ENCODE measurements at places on chromosomes 2 and 18.

DNA sequence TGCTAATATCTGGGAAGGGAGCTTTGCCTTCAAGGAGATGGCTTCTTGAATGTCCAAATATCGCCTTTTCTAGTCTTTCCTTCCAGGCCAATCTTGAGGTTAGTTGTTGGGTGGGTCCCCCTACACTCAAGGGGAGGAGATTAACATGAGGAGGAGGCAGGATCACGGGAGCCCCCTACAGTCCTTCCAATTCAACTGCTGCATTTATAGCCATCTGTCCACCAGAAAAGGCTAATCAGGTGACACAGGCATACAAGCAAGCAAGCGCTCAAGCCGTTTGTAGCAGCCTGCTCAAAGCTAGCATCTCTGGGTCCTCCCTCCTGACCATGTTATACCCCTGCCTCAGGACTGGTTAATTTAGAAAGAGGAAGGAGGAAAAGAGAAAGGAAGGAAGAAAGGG lies 87.6 kb downstream of the MRPS9 start:
- DNase-seq = no peak

DNA sequence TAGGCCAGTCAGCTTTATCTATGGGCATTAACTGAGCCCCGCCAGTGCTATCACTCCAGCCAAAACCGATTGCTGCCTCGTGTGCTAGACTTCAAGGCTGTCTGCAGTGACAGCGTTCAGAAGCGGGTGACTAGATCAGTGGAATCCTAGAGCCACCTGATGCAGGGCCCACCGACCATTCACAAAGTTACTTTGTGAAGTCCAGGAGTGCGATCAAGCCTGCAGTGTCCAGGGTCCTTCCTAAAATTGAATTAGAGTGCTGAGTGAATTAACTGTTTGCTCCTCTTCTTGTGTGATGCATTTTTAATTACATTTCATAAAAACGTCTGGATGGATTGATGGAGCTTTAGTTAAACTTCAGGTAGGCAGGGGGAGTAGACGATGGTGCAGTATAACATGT lies 13.9 kb downstream of the PCARE start:
- DNase-seq = no peak

GRCh38 chr18:48673853-48674721 lies 135.3 kb downstream of the CTIF start:
- DNase-seq = no peak

- no peak for DNase-seq
Observed at GRCh38 chr18:34624551-34624950, 85.5 kb upstream of the DTNA start.

- no peak for DNase-seq
Observed at GRCh38 chr2:45203400-45203799, 194.1 kb upstream of the SIX2 start.

- DNase-seq = no peak
Observed at GRCh38 chr2:38496927-38497669, 105.6 kb downstream of the HNRNPLL start.

- no peak for DNase-seq
Observed at GRCh38 chr2:195049372-195050031, 607.5 kb upstream of the SLC39A10 start.

DNA sequence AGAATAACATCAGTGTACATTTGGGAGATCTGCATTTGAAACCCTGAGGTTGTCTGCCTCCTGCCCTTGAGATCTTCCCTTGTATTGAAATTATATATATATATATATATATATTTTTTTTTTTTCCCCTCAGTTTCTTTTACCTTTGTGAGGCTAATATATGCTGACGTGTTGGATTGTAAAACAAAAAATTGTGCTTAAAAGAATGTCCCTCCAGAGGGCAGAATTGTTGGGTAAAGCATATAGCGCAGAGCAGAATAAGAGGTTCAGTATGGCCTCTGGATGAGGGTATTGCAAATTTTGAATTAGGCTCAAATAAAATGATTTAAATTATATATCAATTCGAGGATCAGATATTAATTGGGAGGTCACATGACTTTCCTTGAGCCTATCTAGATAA lies 12.4 kb downstream of the NABP1 start:
- DNase-seq = no peak

- DNase-seq = no peak
Observed at GRCh38 chr2:12710301-12710700, 6.4 kb upstream of the TRIB2 start.

GRCh38 chr2:28347193-28347592 lies 45.5 kb upstream of the FOSL2 start:
- no peak for DNase-seq

DNA sequence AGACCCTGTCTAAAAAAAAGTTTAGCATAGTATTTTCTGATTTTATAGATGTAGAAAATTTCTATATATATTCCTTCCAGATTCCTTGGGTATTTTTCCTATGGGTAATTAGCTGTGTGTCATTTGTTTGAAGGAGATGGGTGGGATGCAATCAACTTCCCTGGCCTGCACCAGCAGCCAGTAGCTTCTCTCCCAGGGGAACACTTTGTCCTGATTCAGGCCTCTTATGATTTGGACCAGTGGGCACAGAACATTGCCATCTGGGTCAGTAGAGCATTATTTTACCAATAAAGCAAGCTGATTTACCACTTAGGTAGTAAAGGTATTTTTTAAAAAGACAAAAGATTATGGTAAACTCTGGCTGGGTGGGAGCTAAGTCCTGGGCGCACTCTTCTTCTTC lies 26.9 kb downstream of the UBE2F start:
- no peak for DNase-seq

DNA sequence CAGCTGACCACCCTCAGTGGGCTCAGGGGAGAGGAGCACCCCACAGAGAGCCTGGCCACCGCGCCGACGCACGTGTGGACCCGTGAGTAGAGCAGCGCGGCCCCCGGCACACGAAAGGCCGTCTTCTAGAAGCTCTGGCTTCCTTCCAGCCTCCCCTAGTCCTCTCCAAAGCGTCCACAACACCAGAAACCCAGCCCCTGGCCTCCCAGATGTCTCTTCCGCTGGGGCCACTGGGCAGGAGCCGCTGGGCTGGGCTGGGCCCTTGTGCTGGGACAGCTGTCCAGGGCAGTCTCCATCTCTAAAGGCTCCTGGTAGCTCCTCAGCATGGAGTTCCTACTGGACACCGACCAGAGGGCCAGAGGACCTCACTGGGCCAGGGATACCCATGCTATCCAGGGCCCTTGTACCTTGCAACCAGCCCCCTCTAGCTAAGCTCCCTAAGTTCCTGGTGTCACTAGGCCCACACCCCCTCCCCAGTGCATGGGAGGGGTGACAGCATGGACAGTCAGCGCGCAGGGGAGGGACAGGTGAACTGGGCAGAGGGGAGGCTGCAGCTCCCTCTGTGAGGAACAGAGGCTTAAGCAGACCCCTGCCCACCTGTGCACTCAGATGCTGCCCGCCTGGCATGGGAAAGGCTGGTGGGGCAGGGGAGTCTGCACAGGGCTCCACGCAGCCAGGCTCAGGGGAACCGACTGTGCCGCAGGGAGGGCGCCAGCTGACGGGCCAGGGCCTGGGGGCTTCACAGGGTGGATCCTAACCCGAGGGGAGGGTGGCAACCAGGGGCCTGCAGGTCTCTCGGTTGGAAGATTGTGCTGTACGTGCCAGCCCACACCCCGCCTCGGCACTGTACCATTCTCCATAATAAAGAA lies 32.9 kb downstream of the MTERF4 start:
- no peak for DNase-seq

GRCh38 chr2:128715360-128715759 lies 396.7 kb upstream of the HS6ST1 start:
- no peak for DNase-seq

GRCh38 chr2:195408196-195408595 lies 248.8 kb upstream of the SLC39A10 start:
- no peak for DNase-seq

DNA sequence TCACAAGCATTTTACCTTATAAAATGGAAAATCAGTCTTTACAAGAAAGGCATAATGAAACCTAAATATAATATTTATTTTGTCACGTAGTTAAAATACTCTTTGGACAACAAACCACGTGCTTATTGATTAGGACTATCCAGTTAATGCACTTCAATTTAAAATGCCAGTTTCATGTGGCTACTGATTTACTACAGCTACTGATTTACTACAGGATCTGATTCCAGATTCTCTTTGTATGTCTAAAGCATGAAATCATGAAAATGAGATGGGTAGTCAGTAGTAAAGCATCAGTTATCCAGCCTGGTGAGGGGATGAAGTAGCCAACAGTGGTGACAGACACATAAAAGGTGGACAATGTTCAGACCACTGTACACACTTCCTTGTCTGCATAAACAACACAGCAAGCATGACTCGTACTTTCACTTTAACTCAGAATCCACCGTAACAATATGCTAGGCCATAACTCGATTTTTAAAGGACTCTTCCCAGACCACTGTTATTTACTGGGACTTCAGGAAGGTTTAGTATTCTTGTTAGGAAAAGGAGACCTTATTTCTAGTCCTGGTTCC lies 24.9 kb downstream of the ACAA2 start:
- DNase-seq = no peak

DNA sequence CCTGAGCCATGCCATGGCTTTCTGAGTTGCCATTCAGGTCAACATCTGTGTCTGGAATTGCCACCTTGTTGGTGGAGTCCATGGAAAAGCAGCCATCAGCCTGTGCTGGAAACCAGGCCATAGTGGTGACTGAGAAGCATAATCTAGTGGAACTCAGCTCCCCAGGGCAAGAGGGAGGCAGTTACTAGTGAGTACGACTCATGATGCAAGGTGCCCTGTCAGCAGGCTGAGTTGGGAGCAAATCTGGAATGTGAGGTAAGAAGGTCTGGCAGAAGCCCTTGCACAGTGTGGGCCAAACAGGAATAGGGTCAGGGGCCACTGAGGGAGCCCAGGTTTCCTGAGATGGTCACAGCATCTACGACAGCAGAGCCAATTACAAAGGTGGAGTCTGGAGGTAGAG lies 37.1 kb downstream of the SULT1C2 start:
- no peak for DNase-seq

DNA sequence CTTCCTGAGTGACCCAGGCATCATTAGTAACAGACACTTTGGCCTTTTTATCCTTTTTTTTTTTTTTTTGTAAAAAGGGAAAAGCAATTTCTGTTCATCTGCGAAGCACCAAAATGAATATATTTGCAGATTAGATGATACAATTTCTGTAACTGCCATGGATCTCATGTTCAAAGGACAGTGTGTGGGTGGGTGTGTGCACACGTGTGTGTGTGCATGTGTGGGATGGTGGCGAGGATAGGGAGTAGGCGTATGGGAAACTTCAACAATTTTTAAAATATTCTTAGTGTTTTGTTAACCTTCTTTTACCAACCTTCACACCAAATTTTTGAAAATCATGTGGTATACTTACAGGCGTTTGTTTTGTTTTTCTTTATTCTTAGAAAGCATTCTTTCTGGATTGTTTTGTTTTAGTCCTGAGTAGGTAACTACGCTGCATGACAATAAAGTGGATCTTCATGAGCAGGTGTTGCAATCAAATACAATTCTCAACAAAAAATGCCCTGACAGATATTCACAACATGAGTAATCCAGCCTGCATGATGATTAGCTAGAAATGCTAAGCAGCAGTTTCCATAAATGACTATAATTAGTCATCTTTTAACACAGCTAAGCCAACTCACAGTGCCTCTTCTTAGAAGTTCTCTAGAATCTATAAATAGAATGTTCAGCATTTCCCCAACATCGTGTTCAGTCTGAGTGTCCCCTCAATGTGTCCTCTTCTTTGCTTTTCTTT lies 53.5 kb upstream of the RMDN2 start:
- DNase-seq = no peak

DNA sequence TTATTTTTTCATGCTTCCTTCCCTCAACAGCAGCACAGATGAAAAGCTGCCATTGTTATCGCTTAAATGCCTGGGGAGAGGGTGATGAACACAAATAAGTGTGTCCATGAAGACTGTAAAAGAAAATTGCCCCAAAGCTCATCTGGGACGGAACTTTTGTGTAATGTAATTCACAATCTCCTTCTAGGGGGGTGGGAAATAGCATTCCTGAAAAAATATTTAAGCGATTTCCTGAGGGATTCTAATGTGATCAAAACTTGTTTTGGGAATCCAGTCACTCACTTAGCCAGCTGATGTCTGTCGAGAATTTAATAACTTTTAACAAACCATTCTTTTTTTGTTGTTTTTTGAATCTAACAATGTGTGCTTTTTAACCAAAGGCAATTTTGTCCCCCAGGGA lies 427.9 kb downstream of the PLCL1 start:
- no peak for DNase-seq
